ENCODE measurements at places on chromosomes 5 and 9.

- no peak for DNase-seq
Measured at GRCh38 chr5:57406641-57407040, 76.0 kb downstream of the ACTBL2 start.

DNA sequence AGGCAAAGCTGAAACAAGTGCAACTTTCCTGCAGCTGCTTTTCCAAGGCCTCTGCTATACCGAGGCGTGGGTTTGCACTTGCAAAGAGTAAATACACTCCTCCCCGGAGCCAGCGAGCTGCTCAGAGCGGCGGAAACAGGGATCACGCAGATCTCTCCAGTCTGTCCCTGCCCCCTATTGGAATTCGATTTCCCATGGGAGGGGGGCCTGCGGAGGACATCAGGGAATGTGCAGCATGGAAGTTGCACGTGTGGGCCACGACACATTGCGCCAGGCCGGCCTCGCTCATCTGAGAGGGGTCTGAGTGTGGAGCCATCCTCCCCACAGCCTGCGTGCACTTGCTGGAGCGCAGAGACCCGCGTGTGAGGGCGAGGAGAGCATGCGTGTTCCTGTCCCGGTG, 104.3 kb upstream of the PHYKPL start:
- DNase-seq = no peak

GRCh38 chr5:56827049-56827448, 11.7 kb downstream of the MAP3K1 start:
- DNase-seq = no peak

- DNase-seq = no peak
Measured at GRCh38 chr5:169950333-169950732, 30.0 kb downstream of the INSYN2B start.

- no peak for DNase-seq
Measured at GRCh38 chr5:119291877-119292276, 63.9 kb upstream of the TNFAIP8 start.

Measured in activated CD8-positive, alpha-beta memory T cell treated with anti-CD3 and anti-CD28 coated beads for 1 hour (primary cell).